ENCODE measurements at places on chromosomes 11 and 22.
A peak's percentile ranks its signal among the peaks of the same experiment; 100 is the strongest.

GRCh38 chr22:40026641-40027040 lies 31.9 kb downstream of the FAM83F start:
- DNase-seq, result no peak

- no peak for DNase-seq
Observed at GRCh38 chr11:68148879-68149278, 27.7 kb upstream of the CHKA start.

- DNase-seq, result no peak
Observed at GRCh38 chr11:12845163-12845562, 164.0 kb upstream of the RASSF10 start.

DNA sequence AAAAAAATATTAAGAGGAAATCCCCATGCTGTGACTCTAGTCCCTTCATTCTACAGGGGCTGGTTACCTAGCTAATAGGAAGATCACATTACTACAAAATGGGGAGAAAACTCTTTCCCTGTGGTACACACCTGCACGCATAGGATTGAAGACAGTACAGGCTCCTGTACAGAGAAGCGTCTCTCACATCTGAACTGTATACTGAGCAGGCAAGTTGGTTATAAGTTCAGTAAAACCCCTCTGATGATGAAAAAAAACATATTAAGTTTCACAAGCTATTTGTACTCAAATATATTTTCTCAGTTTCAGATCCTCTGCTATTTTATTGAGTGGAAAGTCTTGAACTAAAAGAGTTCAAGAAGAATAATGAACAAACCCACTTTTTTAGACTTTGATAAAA lies 156.9 kb upstream of the HSD17B12 start:
- no peak for DNase-seq

- no peak for DNase-seq
Observed at GRCh38 chr11:69080257-69080995, 31.7 kb downstream of the TPCN2 start.

DNA sequence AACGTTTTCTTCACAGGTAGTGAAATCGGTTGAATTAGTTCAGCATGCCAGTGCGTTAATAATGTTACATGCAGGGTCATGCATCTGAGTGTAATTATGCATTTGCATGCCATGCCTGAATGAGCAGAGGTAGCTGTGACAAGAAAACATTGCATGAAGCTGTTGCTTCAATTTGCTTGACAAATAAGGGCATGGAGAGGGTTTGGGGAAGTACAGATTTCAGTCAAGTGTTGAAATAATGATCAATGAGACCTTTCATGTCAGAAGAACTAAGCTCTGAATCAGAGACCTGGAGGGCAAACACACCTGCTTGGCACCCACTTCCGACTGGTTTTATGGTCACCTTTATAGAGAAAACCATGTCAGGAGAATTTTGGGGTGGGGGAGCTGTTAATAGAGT lies 221.4 kb downstream of the DBX1 start:
- DNase-seq, result no peak

DNA sequence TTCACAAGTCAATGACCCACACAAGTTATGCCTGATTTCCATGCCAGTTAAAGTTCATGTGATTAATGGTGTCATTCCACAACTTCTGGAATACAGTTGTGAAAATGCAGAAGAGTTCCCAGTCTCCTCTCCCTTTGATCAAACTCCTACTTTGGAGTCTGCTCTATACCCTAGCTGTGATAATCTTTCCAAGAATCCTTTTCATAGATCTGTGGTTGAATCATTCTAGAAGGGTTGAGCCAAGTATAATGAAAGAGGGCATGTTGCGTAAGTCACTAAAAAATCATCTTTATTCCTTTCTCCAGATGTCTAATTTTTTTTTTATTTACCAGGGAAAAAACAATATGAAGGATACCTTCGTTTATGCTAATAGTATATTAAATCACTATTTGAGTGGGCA lies 89.7 kb upstream of the CARD18 start:
- DNase-seq, result no peak

DNA sequence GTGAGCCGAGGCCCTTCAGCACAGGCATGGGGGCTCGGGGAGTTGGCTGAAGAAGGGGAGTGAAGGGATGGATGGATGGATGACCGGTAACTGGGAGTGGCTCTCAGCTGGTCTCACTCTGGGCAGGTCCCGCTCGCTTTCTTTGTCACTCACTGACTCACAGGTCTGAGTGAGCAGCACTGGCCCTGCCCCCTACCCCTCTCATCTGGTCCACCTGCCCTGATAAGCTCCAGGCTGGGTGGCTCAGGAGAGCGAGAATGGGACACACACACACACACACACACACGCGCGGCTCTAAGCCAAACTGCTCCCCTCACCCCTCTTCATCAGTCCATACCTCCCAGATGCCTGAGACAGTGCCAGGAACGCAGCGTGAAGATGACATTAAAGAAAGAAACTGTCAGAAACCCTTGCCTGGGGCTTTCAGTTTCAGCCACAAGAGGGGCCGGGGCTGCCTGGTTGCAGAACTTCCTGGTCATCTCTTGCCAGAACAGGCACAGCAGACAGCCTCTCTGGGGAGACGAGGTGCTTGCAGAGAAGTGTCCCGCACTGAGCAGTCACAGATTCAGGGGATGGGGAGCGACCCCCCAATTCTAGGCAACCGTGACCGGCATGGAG lies 16.5 kb upstream of the SHISAL1 start:
- no peak for DNase-seq

- no peak for DNase-seq
Observed at GRCh38 chr22:48836673-48837340, 990.9 kb downstream of the BRD1 start.

DNA sequence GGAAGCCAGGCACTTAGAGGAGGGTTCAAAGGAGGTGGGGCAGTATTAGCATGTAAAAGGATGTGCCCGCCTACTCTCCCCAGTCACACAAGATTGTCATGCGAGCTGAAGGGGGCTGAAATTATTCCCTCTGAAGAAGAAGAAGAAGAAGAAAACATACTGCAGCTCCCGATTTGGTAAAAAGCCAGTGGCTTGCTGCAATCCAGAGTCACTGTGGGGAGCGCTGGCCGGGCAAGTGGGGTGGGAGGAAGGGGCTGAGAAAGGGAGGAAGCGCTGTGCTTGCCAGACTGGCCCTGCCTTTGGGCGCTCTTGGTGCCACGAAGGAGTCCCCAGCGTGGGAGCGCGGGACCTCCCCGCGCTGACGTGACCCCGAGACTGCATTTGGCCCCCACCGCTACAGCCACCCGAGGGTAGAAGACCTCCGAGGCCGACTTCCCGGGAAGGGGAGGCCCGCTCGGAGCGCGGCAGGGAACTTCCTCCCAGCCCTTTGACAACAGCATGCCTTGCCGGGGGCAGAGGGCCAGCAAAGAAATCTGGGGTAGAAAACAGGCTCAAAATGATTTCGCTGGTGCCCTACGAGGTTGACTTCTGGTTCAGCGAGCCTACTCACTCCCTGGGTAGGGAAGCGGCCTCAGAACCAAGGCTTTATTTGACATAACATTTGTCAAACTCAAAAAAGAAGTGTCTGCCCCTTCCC lies 906.3 kb downstream of the DLG2 start:
- no peak for DNase-seq

DNA sequence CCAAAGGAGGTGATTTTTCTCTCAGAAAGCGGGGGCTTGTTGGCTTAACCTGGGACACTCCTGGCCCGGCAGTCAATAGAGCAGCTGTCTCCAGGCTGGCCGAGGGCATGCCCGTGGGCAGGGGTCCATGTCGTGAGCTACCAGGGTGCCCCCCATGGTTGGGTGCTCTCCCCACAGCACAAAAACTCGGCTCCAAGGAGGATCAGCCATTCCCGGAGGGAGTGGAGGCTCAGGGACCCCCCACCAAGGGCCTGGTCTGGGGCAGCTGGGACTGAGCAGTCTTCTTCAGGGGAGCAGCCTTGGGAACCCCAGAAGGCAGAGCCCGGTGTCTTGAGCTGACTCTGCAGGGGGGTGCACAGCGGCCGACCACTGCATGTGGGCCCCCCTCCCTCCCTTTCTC lies 20.8 kb upstream of the TH start:
- no peak for DNase-seq

DNA sequence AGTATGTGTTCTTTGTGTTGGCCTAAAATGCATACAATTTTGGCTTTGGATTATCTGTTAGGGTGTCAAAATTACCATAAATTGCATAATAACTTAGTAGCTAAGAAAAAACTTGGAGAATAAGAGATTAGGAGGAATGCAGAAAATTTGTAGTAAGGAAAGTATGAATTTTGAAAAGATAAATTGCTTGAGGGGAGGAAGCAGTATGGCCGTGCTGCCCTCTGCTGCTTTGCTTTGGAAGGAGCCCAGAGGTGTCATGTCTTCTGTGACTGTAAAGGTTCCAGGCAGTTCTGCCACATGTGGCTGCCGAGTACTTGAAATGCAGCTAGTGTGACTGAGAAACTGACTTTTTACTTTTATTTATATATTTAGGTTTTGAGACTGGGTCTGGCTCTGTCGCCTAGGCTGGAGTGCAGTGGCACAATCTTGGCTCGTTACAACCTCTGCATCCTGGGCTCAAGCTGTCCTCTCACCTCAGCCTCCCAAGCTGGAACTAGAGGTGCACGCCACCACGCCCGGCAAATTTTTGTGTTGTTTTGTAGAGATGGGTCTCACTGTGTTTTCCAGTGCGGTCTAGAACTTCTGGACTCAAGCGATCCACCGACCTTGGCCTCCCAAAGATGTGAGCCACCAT lies 1.8 kb downstream of the ADSL start:
- DNase-seq, result peak; percentile 32

DNA sequence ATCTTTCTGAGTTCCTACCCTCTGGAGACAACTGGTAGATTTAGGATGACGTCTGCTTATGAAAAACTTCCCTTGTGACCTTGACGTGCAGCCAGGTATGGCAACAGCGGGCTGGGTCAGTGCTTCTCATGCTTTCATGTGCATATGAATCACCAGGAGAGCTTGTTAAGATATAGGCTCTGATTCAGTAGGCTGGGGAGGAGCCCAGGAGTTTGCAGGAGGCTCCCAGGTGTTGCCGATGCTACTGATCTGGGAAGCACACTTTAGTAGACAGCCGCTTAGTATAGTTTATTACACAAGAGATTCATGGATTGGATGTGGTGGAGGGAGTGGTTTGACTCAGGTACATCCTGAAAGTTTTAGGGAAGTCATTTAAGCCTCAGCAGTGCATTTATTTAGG lies 23.8 kb downstream of the DIXDC1 start:
- peak; percentile 38 for DNase-seq

DNA sequence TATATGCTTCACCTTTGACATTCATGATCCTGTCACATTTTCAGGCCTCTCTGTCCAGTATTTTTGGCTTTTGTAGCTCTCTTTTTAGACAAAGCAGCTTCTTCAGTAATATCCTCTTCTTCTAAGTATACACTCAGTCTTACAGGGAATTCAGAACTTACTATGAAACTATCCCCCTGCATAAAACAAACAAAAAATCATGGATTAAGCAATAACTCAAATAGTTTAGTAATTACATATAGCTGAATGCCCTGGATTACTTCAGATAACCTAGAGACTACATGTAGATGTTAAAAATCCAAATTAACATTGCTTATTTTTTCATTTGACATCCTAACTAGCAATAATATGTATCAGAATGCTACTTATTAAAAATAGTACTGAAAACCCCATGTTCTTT lies 5.2 kb downstream of the TAF1D start:
- DNase-seq, result no peak

GRCh38 chr11:8638300-8638699 lies 44.2 kb downstream of the TRIM66 start:
- DNase-seq, result no peak

- DNase-seq, result no peak
Observed at GRCh38 chr11:12889243-12889642, 119.9 kb upstream of the RASSF10 start.

DNA sequence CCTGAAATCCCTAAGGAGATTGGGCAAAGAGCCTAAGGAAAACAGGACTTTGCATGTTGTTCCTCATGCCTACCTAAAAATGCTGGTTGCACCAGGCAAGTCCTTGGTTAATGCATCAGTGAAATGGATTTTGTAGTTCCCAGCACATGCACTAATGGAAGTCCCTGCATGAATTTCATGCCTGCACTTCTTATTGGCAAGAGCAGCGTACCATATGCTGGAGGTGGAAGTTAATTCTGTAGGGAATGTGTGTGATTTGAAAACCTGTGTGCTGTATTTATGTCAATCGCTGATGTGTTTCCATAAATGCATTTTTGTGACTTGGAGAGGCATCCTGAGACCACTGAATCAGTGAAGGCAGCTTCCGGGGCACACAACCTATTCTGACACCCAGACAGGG lies 140.3 kb upstream of the MTNR1B start:
- DNase-seq, result no peak

- DNase-seq, result no peak
Observed at GRCh38 chr11:12294613-12295012, 82.8 kb upstream of the PARVA start.

DNA sequence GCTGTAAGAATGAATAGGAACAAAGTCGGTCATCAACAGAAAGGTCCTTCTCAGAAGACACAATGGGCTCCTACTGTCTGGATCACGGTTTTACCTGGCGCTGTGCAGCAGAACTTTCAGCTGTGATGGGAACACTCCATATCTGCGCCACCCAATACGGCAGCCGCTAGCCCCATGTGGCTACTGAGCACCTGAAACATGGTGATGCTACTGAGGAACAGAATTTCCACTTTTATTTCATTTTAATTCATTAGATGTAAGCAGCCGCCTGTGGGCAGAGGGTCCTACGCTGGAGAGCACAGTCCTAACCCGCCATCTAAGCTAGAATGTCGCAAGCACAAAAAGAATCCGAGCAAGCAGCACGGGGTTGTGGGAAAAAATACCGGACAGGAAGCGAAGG lies 2.7 kb downstream of the SULT4A1 start:
- no peak for DNase-seq

DNA sequence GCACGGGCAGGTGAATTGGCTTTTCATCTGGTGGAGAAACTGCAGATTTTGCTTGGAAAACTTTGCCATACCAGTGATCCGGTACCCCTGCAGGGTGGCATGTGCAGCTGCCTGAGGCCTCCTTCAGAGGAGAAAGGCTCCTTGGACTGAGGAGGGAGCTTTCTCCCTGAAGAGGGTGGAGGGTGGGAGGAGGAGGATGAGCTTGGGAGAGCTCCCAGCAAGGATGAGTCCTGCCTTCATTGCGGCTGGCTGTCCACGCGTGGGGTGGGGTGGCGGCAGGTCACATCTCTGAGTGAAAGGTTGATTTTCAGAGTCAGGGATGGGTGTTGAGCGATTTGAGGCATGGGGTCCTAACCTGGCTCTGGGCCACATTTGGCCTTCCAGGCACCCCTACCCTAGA lies 96.8 kb downstream of the GRAMD1B start:
- no peak for DNase-seq

DNA sequence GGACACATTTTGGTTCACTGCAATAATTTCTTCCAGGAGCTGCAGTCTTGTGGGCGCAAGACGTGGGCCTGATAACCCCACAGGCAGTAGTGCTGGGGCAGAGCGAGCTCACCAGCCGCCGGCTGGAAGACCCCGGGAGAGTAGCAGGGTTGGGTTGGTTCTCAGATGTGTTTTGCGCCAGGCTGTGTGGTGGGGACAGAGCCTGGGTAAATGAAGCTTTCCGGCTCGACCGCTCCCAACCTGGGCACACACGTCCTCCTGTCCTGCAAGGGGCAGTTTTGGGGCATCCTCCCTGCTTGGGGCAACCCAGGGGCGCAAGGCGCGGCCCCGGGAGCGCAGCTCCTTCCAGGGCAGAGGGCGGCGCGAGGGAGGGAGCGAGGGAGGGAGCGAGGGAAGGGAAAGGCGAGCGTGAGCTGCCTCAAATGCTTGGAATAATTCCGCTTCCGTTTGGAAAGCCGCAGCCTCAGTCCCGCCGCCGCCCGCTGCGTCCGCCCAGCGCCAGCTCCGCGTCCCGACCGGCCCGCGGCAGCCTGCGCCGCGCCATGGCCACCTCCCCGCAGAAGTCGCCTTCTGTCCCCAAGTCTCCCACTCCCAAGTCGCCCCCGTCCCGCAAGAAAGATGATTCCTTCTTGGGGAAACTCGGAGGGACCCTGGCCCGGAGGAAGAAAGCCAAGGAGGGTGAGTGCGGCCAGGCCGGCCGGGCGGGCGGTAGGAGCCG lies at the start of gene PARVA:
Gene PARVA, plus strand, starts transcription at position 466 of the 718 bp plus-strand sequence. Its CDS starts 77 bp downstream, at position 543.
- DNase-seq, result peak; percentile 61

Measured in kidney glomerular epithelial cell (primary cell).